ENCODE measurements at places on chromosomes 16 and 17. TPM values are rescaled to one million over a fixed set of nuclear protein-coding genes. Genes with fewer than 3 reads are reported as not detected.

Gene LRRC3C
- not detected for total RNA-seq

Gene GRIN2A
- 0.30 TPM for total RNA-seq

Gene ZSCAN10
- not detected for total RNA-seq

Gene SLC35G6
- not detected for total RNA-seq

Gene EPX
- total RNA-seq = not detected

Gene LHX1
- not detected for total RNA-seq

Gene TP53TG3C
- total RNA-seq = not detected

Gene TSPOAP1
- total RNA-seq = 8.2 TPM

Gene CA10
- total RNA-seq = not detected

Gene CAPNS2
- 139 TPM for total RNA-seq

Gene CHST5
- total RNA-seq = 0.83 TPM

Gene CDK3
- 2.8 TPM for total RNA-seq

Gene ITGAX
- total RNA-seq = 3.3 TPM

Gene STH
- not detected for total RNA-seq

Gene KCNH6
- 0.08 TPM for total RNA-seq
